Motor neuron (in vitro differentiated cells): ENCODE measurements at places on chromosomes 7 and 10. TPM values are rescaled to one million over a fixed set of nuclear protein-coding genes. Genes with fewer than 3 reads are reported as not detected.

DNA sequence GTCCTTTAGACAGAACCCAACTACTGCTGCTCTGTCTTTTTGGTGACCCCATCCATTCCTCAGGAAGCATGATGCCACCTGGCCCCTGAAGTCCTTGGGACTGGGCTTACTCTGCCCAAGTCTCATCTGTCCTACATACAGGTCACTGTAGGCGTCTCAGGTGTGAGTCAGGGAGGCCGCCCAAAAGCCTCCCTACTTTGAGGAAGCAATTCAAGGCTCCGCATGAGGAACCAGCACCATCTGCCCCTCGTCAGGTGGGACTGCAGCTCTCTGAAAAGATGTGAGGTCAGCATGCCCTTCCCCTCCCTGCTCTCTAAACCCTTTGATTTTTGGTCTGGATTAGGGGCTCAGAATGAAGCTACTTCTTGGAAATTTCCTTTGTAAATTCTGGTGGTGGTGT is 354.8 kb downstream of the CXCL12 start:
- ATAC-seq = no peak

DNA sequence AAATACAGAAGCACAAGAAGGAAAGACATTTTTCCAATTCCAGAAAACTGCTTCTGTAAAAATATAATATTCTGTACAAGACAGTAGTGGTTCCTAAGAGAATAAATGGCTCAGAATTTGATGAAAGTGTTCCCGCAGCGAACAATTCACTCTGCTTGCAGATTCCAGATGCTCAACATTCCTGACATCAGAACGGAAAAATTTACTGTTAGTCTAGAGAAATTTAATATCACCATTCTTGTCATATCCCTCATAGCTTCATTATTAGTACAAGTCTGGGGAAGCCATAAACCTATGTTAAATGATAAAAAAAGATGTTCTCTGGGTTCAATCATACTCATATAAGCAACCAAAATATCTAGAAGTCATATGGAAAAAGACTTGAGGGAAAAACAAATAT is 83.6 kb downstream of the MPP7 start:
- ATAC-seq = no peak

CH25H gene
- 4.3 and 5.4 TPM in 2 replicates for total RNA-seq

- ATAC-seq = no peak
Observed at GRCh38 chr10:122194251-122194650, 76.8 kb upstream of the BTBD16 start.
